ENCODE measurements at places on chromosomes 2 and 18. TPM values are rescaled to one million over a fixed set of nuclear protein-coding genes. Genes with fewer than 3 reads are reported as not detected.

Gene COL3A1
- total RNA-seq, result 1,075 TPM

Gene KCNF1
- total RNA-seq, result 0.36 TPM

DNA sequence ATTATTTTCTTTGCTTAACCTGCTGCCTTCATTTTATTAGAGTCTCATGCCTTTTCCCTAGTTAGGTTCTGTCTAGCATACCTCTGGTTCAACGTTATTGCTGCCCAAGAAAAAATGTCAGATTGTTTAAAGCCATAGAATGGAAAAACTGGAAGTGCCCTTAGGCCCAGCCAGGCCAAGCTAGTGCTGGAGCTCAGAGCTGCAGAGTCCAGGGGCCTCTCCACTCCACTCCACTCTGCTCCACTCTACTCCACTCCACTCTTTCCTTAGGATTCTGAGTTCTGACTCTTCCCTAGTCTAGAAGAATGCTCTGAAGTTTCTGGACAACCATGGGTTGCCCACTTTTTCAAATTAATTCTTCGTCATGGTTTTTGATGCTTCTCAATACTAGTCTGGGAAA, 155.6 kb downstream of the SETBP1 start:
- H3K27ac ChIP-seq, result no peak overlapping the region
- no peaks in the 10 kb centered on the region for H3K36me3 ChIP-seq
- no peak overlapping the region for H3K4me3 ChIP-seq
- no peak for DNase-seq
- peaks cover 30% of the 10 kb centered on the region for H3K4me1 ChIP-seq
- no peaks in the 10 kb centered on the region for H3K27me3 ChIP-seq

DNA sequence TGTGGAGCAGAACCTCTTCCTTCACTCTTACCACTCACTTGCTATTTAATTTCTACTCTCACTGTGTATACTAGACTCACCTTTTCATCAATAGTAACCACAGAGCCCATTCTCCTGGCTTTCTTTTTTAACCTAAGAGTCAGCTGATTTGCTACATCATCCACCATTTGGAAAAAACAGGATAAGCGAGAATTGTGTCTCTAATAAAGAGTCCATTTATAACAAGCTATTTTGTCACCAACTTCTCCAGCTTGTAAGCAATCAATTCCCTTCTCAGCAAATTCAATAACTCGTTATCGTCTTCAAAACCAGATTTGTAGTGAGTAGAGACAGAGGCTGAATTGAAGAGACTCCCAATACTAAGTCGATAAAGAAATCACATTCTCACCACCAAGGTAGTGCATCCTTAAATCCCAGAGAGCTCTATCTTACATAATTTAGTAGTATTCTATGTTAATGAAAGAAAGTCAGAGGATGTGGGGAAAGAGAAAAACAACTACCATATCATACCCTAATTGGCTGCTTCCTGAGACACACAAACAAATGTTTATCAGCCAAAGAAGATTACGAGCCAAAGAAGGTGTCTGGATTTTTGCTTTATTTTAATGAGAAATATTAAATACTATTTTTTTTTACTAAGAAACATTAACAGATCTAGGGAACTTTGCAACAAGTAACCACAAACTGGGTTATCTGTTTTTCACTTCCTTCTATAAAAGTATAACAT, 52.5 kb upstream of the SPTBN1 start:
- H3K4me3 ChIP-seq, result no peak overlapping the region
- H3K27ac ChIP-seq, result peak overlapping the region; percentile 80
- no peak for DNase-seq
- no peaks in the 10 kb centered on the region for H3K36me3 ChIP-seq

- H3K4me1 ChIP-seq, result peaks cover 19% of the 10 kb centered on the region
- H3K27me3 ChIP-seq, result no peaks in the 10 kb centered on the region
- no peak overlapping the region for H3K4me3 ChIP-seq
- DNase-seq, result no peak
- H3K27ac ChIP-seq, result no peak overlapping the region
- H3K36me3 ChIP-seq, result peaks cover 9% of the 10 kb centered on the region
Measured at GRCh38 chr2:158542577-158542976, 85.8 kb downstream of the PKP4 start.

- no peak for DNase-seq
- no peaks in the 10 kb centered on the region for H3K27me3 ChIP-seq
- H3K4me1 ChIP-seq, result no peaks in the 10 kb centered on the region
- H3K4me3 ChIP-seq, result no peak overlapping the region
- no peaks in the 10 kb centered on the region for H3K36me3 ChIP-seq
- H3K27ac ChIP-seq, result no peak overlapping the region
Measured at GRCh38 chr2:73133566-73134197, 20.9 kb upstream of the RAB11FIP5 start.

DNA sequence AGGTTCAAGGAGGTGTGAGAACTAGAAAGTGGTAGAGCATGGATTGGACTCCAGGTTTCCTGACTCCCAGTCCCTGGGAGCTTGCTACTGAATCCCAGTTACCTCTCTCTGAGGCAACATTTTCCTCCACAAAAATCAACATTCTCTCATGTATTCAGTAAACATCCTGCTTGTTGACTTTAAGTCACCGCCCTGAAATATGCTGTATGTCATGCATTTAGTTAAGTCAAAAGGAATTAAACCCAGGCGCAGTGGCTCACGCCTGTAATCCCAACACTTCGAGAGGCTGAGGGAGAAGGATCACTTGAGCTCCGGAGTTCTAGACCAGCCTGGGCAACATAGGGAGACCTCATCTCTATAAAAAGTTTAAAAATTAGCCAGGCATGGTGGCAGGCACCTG, 3.8 kb downstream of the MATN3 start:
- H3K27ac ChIP-seq, result no peak overlapping the region
- H3K36me3 ChIP-seq, result no peaks in the 10 kb centered on the region
- H3K4me1 ChIP-seq, result no peaks in the 10 kb centered on the region

DNA sequence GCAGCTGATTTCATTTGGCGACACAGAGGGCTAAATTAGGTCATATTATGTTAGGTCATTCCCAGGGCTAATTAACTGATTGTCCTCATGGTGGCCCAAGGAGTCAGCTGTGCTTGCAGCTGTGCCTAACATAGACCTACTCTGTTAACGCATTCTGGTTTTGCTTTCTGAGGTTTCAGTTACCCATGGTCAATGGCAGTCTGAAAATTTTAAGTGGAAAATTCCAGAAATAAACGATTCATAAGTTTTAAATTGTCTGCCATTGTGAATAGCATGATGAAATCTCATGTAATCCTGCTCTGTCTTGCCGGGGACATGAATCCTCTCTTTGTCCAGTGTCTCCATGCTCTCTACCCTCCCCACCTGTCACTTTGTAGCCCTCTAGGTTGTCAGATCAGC, 168.7 kb downstream of the KCNS3 start:
- peak overlapping the region; percentile 53 for H3K27ac ChIP-seq
- H3K4me1 ChIP-seq, result peaks cover 9% of the 10 kb centered on the region
- no peak for DNase-seq
- H3K27me3 ChIP-seq, result no peaks in the 10 kb centered on the region
- H3K4me3 ChIP-seq, result no peak overlapping the region
